ENCODE measurements at places on chromosomes 6 and 20. TPM values are rescaled to one million over a fixed set of nuclear protein-coding genes. Genes with fewer than 3 reads are reported as not detected.

The HMGN3 gene
- 48.8 TPM for total RNA-seq

The POPDC3 gene
- total RNA-seq, result not detected

The CENPB gene
- 205 TPM for total RNA-seq

DNA sequence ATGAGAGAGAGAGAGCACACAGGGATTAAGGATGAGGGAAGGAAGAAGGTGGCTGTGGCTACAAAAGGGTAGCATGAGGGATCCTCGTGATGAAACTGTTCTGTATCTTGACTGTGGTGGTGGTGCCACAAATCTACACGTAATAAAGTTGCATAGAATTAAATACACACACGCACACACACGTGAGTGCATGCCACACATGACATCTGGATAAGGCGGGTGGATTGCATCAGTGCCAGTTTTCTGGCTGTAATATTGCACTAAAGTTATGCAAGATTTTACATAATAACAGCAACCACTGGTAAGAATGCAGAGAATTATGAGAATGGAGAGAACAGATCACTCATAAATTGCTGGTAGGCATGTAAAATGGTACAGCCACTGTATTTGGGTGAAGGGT lies 16.9 kb upstream of the STK35 start:
- no peak for DNase-seq

- no peak for DNase-seq
These were observed 61.4 kb upstream of the JARID2 start for GRCh38 chr6:15184441-15184861.

GRCh38 chr6:119204719-119205118 lies 126.3 kb upstream of the FAM184A start:
- no peak for DNase-seq

DNA sequence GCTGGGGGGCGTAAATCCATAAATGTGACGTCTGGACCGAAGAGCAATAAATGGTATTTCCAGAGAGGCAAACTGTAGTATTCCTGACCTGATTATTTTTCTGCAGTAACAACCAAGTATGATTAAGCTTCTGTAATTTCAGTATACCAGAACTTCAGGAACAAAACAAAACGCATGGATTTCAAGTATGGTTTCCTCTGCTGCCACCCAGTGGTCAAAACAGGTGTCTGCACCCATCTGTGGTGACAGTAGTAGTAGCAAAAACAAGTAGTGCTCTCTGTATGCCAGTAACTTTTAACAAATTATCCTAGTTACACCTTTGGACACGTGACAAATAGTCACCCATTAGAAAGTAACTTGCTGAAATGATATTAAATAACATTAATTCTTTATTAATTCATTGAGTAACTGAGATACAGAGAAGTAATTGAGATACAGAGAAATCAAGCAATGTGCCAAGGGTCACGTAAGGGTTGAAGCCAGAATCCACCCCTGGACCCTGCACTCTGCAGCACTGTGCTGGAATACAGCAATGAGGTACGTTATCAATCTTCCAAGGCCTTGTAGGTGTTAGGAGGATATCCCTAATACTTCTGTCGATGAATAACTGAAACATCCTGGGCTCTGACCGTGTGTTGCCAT lies 7.9 kb downstream of the CALHM4 start:
- peak; percentile 81 for DNase-seq

DNA sequence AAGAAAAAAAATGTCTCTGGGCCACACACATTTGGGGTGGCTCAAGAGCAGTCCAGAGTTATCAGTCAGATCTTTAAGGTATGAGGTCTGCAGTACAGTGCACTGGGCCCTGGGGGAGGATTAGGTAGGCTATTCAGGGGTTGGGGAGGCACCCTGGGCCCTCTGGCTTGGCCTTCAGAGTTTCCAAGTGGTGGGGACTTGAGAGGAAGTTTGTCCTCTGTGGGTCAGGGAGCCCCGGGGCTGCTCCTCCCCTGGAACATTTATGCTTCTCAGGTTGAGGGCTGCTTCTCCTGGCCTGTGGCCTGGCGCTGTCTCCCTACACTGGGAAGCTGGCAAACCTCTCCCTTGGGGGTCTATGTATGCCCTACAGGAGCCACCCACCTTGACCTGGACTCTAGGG lies 46.0 kb downstream of the PTK7 start:
- DNase-seq, result no peak

DNA sequence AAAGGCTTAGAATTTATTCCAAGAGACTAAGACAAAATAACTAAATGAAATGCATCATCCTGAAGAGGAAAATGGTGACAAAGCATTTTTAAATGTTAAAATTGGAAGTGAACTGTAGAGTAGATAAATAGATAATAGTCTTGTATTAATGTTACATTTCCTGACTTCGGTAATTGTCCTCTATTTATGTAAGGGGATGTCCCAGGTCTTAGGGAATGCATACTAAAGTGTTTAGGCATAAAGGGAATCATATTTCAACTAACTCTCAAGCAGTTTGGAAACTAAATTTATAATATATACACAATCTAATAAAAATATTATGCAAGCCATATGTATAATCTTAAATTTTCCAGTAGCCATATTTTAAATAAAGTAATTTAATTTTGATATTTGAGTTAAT lies 159.3 kb downstream of the WDR27 start:
- no peak for DNase-seq
